AG09309 (cell line): ENCODE measurements at places on chromosomes 11 and 22.

GRCh38 chr11:96339706-96340554 lies 3.1 kb downstream of the MAML2 start:
- DNase-seq, result no peak

- DNase-seq, result no peak
These were observed 27.8 kb upstream of the CARS1 start for GRCh38 chr11:3085052-3085451.

- no peak for DNase-seq
These were observed 11.1 kb downstream of the ZP1 start for GRCh38 chr11:60878245-60879101.

DNA sequence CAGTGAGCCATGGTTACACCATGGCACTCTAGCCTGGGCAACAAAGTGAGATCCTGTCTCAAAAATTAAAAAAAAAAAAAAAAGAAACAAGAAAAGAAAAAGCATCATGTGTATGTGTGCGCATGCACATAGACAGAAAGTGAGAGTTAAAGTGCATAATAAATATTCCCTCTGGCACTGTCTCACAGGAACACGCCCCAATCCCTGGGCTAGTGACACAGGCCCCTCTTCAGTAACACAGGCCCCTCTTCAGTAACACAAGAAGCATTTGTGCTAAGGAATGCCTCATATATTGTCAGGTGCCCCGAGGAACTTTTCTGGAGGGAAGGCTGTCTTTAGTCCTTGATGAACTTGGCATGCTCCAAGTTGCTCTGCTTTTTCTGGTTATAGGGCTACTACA lies 57.5 kb downstream of the RPL27A start:
- DNase-seq, result no peak

DNA sequence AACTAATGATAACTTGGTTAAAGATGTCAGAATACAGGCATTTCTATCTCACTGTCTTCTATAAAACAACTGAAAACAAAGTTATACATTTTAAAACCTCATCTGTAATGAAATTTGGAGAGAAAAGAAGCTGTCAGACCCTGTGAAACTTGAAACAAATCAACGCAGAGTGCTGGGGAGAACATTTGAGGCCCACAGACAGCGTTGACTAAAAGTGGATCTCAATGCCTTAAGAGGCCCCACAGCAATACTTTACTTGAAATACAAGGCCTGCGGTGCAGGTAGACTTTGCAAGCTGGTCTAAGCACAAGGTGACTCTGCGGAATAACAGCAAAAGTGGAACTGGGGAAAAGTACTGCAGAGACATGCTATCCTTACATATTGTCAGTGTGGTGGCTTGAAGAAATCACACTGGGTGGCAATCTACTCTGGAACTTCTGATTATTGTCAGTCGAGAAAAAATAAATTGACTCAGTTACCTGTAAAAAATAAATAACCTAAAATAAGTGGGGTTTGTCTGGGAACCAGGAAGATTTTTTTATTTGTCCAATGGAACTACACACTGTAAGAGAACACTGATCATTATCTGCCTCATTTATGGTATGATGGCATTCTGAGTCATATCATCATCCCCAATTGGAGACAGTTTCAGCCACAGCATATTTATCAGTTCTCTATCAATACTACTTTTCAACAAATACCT lies 138.9 kb downstream of the LUZP2 start:
- DNase-seq, result no peak

DNA sequence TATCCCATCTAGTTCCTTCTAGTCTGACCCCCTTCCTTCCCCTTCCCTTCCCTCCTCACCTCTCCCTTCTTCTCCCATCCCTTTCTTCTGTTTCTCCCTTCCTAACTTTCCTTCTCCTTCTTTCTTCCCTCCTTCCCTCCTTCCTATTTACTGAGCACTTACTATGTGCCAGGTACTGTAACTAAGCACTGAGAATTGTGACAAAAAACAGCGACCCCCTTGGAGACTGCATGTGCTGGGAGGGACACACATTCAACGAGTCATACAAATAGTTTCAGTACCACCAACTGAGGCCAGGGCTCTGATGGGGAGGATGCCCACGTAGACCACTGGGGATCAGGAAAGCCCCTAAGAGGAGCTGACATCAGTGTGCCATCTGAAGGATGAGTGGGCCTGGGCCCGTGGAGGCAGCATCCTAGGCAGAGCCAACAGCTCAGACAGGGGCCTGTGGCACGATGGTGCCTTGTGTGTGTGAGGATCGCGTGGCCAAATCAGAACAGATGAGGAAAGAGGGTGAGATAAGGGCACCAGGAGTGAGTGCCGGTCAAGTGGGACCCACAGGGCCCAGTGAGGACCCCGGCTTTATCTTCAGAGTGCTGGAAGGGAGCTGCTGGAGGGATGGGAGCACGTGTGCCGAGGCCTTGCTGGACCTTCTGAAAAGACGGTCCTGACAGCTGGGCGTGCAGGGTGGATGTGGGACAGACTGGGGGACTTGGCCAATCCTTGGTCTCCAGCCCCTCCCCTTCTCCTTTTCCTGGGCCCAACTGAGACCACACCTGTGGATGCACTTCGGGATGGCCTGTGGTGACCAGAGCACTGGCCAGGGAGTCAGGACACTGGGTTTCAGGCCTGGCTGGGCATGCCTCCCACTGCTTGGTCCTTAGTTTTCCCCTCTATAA lies 38.4 kb upstream of the CRYBB3 start:
- DNase-seq, result no peak

DNA sequence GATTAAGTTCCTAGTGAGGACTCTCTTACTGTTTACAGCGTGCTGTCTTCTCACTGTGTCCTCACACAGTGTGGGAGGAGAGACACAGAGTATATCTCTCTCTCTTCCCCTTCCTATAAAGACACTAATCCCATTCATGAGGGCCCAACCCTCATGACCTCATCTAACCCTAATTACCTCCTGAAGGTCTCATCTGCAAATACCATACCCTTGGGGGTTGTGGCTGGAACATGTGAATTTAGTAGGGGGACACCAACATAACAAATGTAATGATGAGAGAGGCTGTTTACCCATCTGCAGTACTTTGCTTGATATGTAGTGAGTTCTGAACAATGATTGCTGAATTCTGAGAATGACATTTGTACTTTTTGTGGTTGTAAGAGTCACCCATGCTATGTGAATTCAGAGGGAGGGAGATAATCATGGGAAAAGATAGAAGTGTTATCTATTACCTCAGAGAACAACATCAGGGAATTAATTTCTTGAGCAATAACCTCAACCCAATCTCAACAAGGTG lies 4.9 kb upstream of the OR52W1 start:
- no peak for DNase-seq
